ENCODE measurements at places on chromosomes 7 and 10.

- no peak for DNase-seq
These were observed 6.9 kb upstream of the SUN1 start for GRCh38 chr7:825386-825785.

- no peak for DNase-seq
These were observed 386.5 kb downstream of the INHBA start for GRCh38 chr7:41316410-41316809.

- no peak for DNase-seq
These were observed 125.5 kb downstream of the FAM204A start for GRCh38 chr10:118216571-118217170.

GRCh38 chr10:26944261-26944882, 83.6 kb upstream of the ABI1 start:
- no peak for DNase-seq

DNA sequence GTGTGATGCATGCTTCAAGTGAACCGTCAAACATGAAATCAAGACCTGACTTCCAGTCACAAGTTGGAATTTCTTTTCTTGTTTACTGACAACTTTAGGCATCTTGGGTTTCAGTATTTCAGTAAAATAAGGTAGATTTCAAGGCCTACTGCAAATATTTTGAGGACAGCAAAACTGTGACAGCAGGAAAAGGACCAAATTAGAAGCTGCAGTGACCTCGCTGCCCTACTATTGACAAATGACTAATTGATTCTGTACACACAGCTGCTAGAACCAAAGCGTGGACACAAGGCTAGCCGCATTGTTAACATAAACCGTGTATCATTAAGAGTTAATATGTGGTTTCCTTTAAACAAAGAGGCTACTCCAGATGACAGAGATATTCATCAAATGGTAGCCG, 105.7 kb upstream of the SEC61G start:
- DNase-seq: no peak

- DNase-seq: no peak
These were observed at the start of gene AFAP1L2 for GRCh38 chr10:114404171-114405010. Gene AFAP1L2, minus strand, starts transcription at chr10:114404502. Its CDS starts 47 bp downstream, at chr10:114404455.

DNA sequence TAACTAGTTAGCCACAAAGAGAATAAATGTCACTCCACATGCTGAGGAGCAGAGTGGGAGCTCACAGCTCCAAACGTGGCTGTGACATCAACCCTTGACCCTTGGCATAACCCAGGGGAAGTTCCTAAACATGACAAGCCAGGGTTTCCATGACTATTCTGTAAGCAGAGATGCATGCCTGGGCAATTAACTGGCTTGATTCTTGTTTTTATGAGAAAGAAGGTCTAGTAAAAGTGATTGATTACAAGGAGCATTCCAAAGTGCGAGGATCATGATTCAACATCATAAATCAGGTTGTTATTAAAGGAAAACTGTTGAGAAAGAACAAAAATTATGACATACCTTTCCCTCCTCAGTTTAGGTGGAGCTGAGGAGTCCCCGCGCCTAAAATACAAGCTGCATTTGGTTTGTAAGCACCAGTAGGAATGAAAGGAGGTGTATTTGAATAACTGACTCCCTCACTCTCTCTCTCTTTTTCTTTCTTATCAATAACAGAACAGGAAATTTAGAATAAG, 108.4 kb downstream of the SFMBT2 start:
- no peak for DNase-seq

DNA sequence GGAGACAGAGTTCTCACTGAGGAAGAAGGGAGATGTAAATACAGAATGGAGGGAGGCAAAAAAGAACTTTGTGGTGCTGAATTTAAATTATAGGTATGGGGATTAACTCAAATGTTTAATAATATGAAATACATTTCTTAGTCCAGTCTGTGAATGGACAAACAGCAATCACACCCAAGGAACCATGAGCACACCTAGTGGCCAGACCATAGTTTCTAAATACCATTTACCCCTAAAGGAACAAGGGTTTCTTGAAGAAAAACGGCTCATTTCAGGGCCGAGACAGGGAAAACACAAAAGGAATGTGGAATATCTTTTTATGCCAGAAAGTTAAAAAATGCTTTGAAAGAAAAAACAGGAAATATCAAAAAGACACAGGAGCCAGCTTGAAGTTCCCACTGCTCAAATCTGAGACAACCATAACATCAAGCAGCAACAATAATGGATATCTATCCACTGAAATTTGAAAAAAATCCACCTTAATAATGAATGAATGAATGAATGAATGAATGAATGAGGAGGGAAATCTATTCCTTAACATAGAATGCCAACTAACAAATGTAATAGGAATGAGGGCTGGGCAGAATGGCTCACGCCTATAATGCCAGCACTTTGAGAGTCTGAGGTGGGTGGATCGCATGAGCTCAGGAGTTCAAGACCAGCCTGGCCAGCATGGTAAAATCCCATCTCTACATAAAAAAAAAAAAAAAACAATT, 8.6 kb downstream of the IPMK start:
- no peak for DNase-seq

- DNase-seq: no peak
These were observed 430.2 kb downstream of the EXOC4 start for GRCh38 chr7:133683182-133683454.

All from DMS 273 treated with DMSO at 0.1 percent for 48 hours (cell line).